ENCODE measurements at places on chromosomes 5 and 9.

DNA sequence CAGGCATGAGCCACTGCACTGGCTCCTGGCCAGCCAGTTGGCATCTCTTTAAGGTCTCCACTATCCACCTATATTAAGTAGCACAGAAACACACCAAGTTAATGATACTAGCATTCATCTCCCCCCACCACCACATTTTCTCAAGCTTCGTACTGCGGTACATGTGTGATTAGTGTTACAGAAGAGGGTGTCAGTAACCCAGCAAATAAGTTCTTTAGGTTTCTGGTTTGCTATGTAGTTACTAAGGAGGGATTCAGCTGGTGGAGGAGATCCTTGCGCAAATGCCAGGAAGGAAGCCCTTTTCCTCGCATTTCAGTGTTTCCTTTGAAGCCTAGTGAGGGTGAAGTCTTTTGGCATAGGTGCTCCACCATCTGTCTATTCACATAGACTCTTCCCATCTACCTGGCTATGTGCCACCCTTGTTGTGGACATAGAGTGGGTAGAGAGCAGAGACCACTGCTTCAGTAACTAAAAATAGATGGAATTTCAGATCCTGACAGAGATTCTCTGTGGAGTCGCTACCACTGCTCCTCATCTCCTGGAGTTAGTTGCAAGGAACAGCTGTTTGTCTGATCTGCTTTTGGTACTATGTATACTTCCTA is 16.7 kb downstream of the UBE2D2 start:
- DNase-seq, result no peak
- H3K36me3 ChIP-seq, result peaks cover 10% of the 10 kb centered on the region
- no peak overlapping the region for H3K4me3 ChIP-seq
- peaks cover 2% of the 10 kb centered on the region for H3K4me1 ChIP-seq
- H3K27ac ChIP-seq, result no peak overlapping the region
- H3K27me3 ChIP-seq, result no peaks in the 10 kb centered on the region

- peaks cover 9% of the 10 kb centered on the region for H3K36me3 ChIP-seq
- no peak overlapping the region for H3K4me3 ChIP-seq
- H3K27me3 ChIP-seq, result no peaks in the 10 kb centered on the region
- H3K4me1 ChIP-seq, result no peaks in the 10 kb centered on the region
Observed at GRCh38 chr9:79644601-79645000, 72.8 kb downstream of the TLE4 start.

DNA sequence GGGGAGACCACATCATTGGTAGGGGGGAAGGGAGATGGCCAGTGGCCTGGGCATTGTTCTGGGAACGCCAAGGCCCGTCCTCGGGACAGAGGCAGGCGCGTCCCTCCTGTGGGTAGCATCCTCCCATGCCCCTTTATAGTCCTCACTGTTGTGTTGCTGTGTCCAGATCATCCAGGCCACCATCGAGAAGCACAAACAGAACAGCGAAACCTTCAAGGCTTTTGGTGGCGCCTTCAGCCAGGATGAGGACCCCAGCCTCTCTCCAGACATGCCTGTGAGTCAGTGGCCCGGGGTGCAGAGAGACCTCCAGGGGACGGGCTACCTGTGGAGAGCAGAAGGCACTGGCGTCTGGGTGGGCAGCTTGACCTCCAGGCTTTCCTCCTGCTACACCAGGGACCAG is 38.4 kb upstream of the SUSD3 start:
- DNase-seq, result no peak
- H3K27me3 ChIP-seq, result no peaks in the 10 kb centered on the region
- no peaks in the 10 kb centered on the region for H3K36me3 ChIP-seq
- no peak overlapping the region for H3K4me3 ChIP-seq

DNA sequence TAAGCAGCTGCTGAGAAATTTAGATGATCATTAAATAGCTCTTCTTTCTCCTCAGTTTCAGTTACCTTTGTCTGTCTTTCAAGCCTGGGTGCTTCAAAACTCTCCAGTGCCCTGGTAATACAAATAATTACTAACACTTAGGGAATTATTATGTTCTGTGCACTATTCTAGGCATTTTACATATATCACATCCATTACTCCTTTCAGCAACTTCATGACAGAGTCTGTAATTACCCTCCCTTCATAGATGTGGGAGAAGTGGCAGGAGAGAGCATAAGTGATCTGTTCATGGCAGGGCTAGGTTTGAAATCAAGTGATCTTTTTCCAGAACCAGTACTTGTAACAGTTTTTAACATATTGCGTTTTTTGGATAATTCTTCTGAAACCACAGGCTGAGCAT is 32.0 kb downstream of the MAN2A1 start:
- no peak for DNase-seq
- H3K27me3 ChIP-seq, result no peaks in the 10 kb centered on the region
- no peak overlapping the region for H3K27ac ChIP-seq

DNA sequence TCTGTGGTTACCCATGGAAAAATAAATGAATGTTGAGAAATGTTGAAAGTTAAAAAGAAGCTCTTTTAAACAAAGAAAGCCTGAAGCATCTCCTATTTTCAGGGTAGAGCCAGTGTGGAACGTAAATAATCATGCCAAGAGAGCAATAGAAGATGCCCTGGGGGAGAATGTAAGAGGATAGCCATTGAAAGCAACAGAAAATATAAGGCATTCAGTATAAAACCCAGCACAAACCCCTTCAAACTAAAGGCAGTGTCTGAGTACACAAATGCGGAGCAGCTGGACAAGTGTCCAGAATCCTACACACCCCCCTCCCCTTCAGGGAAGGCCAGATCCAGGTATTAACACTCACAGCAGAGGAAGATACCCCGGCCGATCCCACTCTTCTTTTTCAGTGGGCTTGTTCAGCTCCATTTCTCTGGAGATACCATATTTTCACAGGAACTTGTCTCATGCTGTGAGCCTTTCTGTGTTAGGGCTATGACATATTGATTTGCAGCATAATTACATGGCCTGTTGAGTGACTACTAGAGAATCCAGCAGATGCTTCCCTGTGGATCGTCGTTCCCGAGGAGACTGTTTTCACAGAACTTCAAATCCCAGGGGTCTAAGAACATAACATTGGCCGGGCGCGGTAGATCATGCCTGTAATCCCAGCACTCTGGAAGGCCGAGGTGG is 101.2 kb downstream of the PLK2 start:
- no peaks in the 10 kb centered on the region for H3K4me1 ChIP-seq
- no peak overlapping the region for H3K27ac ChIP-seq
- DNase-seq, result no peak
- H3K36me3 ChIP-seq, result no peaks in the 10 kb centered on the region
- H3K4me3 ChIP-seq, result no peak overlapping the region

DNA sequence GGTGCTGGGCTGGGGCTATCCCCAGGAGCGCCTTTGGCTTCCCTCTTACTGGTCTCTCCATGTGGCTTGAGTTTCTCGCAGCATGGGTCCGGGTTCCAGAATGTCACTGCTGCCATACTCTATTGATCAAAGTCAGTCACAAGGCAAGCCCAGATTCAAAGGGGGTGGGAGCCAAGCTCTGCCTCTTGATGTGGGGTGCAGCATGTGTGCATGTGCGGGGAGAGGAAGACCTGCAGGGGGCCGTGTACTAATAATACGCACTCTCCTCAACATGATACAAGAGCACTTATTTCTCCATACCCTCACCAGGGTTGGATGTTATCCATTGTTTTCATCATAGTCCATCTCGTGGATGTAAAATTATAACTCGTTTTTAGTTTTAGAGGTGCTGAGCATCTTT is 81.2 kb downstream of the NDFIP1 start:
- no peak for DNase-seq
- peaks cover 5% of the 10 kb centered on the region for H3K4me1 ChIP-seq
- no peaks in the 10 kb centered on the region for H3K27me3 ChIP-seq
- H3K27ac ChIP-seq, result no peak overlapping the region

Measured in trophoblast cell (in vitro differentiated cells and primary cell).